ENCODE measurements at places on chromosomes 4 and X. TPM values are rescaled to one million over a fixed set of nuclear protein-coding genes. Genes with fewer than 3 reads are reported as not detected.

IL3RA gene
- total RNA-seq: 22.4 TPM

CXCL5 gene
- 0.33 TPM for total RNA-seq

F11 gene
- total RNA-seq: not detected

SSX3 gene
- total RNA-seq: not detected

ARHGAP10 gene
- 21.9 TPM for total RNA-seq

CLOCK gene
- total RNA-seq: 28.4 TPM

FGF2 gene
- total RNA-seq: 36.6 TPM

MAOB gene
- total RNA-seq: not detected

JAKMIP1 gene
- not detected for total RNA-seq

PLXNB3 gene
- 11.0 TPM for total RNA-seq

NXF2B gene
- total RNA-seq: not detected

SLC34A2 gene
- total RNA-seq: not detected

CXCL1 gene
- 51.0 TPM for total RNA-seq

GPR50 gene
- not detected for total RNA-seq

NALF2 gene
- not detected for total RNA-seq

CDX4 gene
- not detected for total RNA-seq

CYSLTR1 gene
- not detected for total RNA-seq

FGF5 gene
- 0.29 TPM for total RNA-seq

TRIM60 gene
- not detected for total RNA-seq

F8A2 gene
- not detected for total RNA-seq

UCHL1 gene
- 788 TPM for total RNA-seq

BEX5 gene
- not detected for total RNA-seq

RNF212 gene
- total RNA-seq: 5.9 TPM

ELOVL6 gene
- 7.4 TPM for total RNA-seq

Data from vein endothelial cell (primary cell).